T-helper 1 cell (primary cell): ENCODE measurements at places on chromosomes 13 and 19.

- DNase-seq: no peak
Measured at GRCh38 chr13:97258801-97259200, 36.7 kb downstream of the MBNL2 start.

GRCh38 chr13:97058926-97059325 lies 64.7 kb upstream of the OXGR1 start:
- DNase-seq: no peak

DNA sequence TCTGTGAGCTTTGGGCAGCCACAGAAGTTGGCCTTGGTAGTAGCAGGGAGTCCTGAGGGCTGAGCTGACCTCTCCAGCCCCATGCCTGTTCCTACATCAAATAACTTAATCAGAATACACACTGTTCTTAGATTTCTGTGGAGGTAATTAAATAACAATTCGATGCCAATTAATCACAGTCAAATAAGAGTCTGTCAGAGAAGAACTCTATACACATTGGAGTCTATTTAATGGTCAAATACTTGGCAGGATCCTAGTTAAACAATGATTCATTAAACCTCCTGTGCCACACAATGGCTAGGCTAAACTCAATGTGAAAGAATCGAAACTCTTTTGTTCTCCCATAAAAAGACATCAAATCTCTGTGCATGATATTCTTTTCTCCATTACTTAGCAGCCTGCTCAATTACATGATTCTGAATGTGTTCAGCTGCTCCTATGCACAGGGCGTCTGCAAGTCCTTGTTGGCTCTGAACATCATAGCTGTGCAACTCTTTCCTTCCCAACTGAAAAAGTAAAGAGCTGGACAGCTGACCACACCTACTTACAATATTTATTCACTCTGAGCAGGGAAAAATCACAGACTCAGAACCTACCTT lies 173.1 kb downstream of the ABCC4 start:
- no peak for DNase-seq

DNA sequence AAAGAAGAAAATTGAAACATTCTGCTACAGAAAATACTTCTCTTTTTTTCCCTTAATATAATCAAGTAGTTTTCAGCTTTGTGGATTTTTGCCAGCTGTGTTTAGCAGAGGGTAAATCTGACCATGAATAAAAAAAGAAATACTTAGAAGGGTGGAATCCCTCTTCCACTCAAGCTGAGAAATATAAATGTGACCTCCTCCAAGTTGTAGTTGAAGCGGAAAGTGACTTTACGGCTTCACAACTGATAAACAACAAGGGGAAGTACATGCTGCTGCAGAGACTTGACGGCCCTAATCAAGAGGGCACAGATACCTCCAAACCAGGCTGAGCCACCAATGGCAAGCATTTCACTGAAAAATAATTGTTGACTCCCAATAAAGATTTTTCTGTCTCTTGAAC lies 785.0 kb downstream of the SLITRK5 start:
- DNase-seq: no peak

GRCh38 chr19:39167461-39168257 lies 29.1 kb upstream of the NCCRP1 start:
- no peak for DNase-seq

- no peak for DNase-seq
Measured at GRCh38 chr19:47037766-47038165, 10.7 kb downstream of the TMEM160 start.

GRCh38 chr13:50130123-50130946 lies 115.1 kb downstream of the KCNRG start:
- DNase-seq: no peak

- DNase-seq: no peak
Measured at GRCh38 chr13:98228661-98229341, 51.7 kb upstream of the RNF113B start.

GRCh38 chr13:43019811-43020210 lies 3.6 kb upstream of the DNAJC15 start:
- DNase-seq: no peak

DNA sequence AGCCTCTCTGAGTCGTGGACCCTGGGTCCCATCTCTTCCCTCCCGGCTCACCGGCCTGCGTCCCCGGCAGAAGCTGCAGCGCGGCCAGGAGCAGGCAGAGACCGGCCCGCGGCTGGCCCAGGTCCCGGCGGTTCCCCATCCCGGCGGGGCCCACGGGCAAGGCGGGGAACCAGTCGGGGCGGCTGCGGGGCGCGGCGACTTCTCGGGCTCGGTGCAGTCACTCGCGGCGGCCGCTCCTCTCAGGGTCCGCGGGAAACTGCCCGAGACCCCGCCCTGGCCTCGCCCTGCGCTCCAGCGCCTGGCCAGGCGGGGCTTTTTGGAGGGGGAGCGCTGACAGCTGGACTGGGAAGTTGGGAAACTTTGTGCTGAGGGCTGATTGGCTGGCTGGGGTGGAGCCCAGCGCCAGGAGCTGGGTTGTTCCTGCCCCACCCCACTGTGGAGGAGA lies at the start of gene COL5A3:
Gene COL5A3, minus strand, starts transcription at position 258 of the 445 bp plus-strand sequence. Its CDS starts 119 bp downstream, at position 139.
- no peak for DNase-seq
